T-helper 9 cell (primary cell): ENCODE measurements at places on chromosomes 5 and 9.

- DNase-seq: no peak
Observed at GRCh38 chr9:132239999-132240840, 78.4 kb downstream of the NTNG2 start.

- no peak for DNase-seq
Observed at GRCh38 chr5:95976606-95977005, 15.0 kb upstream of the ELL2 start.

DNA sequence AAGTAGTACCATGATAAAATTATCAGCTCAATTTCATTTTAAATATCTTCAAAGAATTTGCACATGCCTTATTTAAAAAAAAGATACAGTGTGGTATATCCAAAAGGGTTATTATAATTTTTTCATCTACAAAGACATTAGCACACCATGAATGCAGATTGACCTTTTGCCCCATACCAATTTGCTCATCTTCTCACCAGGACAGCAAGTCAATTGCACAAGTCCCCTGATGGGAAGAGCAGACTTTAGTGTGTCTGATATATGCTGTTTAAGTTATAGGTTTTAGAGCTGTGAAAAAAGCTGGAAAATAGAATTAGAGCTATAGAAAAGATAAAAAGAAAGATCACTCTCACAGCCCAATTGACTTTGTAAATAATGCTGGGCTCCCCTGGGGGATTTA is 325.8 kb upstream of the CDH6 start:
- no peak for DNase-seq

- DNase-seq: no peak
Observed at GRCh38 chr5:79122973-79123372, 11.4 kb downstream of the BHMT start.

GRCh38 chr5:77957516-77957915 is 181.4 kb upstream of the TBCA start:
- DNase-seq: no peak

DNA sequence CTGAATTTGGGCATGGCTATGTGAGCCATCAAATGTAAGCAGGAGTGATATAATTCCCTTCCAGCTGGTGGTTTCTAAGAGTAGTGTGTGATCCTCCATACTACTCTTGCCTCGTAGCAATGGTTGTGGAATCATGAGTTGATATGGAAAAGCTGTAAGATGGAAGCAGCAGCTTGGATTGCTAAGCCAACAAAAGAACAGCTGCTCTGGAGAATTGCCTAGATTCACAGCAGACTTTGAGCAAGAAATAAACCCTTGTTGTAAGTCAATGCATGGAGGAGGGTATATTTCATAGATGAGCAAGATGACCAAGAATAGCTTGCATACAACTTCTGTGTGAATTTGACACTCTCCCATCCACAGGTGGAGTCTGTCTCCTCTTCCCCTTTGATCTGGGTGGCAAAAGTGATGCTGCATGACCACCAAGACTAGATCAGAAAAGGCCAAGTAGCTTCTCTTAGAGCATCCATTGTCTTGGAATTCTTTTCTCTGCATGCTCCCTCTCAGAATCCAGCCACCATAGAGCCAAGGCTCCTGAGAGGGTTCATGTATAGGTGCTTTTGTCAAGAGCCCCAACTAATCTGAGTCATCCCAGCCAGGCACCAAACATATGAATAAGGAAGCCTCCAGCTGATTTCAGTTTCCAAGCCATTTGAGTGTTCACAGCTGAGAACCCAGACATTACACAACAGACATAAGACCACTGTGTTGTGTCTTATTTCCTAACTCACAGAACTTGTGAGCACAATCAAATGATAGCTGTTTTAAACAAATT is 79.0 kb downstream of the PRLR start:
- no peak for DNase-seq

DNA sequence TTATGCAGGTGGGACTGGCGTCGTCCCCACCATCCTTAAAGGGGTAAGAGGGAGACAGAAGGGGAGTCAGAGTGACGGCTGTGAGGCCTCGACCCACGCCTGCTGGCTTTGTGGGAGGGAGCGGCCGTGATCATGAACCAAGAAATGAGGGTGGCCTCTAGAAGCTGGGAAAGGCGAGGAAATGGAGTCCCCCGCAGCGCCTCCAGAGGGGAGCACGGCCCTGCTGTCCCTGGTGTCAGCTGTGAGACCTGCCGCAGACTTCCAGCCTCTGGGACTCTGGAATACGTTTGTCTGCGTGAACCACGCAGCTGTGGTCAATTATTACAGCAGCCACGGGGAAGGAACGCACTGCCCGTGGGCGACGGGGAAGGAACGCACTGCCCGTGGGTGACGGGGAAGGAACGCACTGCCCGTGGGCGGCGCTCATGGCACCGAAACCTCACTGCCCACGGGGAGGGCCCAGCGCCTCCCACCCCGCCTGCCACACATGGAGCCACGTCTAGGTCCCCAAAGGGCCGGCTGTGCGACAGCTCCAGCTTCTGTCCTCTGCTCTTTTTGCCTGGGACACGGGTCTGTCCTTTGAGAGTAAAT is 108.8 kb upstream of the RAPGEF1 start:
- no peak for DNase-seq
